Renal pelvis (tissue), 12 donors: ENCODE measurements at places on chromosomes 2 and 18.

GRCh38 chr2:203427061-203427460 lies 98.9 kb downstream of the ABI2 start:
- DNase-seq: no peak

DNA sequence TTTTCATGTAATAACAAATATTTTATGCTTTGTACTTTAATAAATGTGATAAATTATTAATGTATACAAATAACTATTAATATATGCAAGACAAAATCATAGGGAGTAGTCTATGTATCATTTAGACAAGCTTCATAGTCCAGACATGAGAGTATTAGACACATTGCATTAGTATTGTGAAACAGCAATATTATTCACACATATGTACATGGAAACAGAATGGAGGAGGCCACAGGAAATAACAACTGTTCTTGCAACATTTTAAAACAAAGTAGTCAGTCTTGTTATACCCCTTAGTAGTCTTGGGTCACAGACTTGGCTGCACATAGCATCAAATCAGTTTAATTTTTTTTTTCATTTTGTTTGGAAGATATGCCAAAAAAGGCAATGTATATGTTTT lies 15.8 kb downstream of the DSC1 start:
- DNase-seq: no peak

DNA sequence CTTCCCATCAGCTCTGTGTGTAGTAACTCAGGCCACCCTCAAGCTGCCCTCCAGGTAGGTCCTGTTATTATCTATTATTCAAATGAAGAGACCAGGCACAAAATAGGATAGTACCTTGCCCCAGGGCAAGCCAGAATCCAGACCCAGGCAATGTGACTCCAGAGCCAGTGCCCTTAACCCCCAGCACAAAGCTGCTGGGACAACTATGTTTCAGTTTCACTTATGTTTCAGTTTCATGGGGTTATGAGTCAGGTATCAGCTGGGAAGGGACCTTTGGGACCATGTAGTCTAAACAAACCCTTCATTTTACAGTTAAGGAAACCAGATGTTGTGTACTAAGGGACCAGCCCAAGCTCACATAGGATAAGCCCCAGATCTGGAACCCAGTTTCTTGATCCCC lies 10.0 kb downstream of the HK2 start:
- no peak for DNase-seq

- no peak for DNase-seq
Measured at GRCh38 chr2:129895526-129896082, 83.9 kb upstream of the RAB6C start.

GRCh38 chr2:181462033-181462432 lies 4.8 kb downstream of the ITGA4 start:
- DNase-seq: no peak

DNA sequence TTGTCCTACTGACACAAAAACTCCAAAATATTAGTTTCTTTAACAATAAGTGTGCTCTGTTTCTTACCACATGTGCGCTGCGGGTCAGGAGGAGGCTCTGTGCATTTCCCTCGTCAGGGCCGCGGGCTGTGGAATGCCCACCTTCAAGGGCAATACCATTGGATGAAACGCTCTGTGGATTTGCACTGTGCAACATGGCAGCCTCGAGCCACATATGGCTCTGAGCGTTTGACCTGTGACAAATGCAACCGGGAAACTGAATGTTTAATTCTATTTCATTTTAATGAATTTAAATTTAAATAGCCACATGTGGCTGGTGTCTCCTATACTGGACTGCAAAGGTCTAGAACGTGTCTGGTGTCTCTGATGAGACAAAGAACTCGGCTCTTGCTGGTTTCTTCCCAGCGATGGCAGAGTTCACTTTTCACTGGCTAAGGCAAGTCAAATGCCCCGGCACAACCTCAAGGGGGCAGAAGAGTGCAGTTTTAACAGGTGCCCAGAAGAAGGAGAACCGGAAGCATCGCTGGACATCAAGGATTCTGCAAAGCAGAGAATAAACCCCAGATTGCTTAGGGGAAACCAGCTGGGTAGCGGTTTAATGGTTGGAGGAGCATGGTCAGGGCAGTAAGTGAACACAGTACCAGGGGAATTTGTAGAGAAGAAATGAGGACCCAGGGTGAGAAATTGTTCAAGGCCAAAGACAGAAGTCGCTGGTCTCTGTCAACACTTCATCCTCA lies 37.0 kb upstream of the TMEM18 start:
- no peak for DNase-seq

DNA sequence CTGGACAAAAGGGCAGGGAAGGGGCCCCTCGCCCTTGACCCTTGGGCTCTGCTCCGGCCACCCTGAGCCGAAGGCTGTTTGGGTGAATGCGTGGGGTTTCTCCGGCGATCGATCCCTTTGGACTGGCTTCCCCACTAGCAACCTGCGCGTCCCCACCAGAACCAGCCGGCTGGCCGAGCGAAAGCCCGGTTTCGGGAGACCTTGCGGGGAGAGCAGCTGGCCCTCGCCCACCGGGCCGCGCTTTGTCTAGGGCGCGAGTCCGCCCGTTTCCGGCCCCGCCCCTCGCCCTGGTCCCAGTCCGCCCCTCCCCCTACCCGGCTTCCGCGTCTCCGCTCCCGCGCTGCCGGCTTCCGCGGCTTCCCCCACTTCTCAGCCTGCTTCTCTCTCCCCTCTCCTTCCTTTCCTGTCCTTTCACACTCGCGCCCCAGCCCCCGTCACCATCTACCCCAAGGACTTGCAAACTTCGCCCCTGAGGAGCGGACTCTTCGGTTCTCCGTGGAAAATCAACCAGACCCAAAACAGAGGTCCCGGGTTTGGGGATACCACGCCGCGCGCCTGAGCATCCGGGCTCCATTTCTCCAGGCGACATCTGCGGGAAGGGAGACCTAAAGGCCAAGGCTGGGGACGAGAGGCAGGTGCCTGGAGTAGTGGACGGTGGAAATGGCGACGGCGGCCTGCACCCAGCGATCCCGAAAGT lies 48.0 kb upstream of the ATP6V1B1 start:
- no peak for DNase-seq

GRCh38 chr2:104043864-104044263 lies 810.1 kb upstream of the POU3F3 start:
- DNase-seq: no peak

DNA sequence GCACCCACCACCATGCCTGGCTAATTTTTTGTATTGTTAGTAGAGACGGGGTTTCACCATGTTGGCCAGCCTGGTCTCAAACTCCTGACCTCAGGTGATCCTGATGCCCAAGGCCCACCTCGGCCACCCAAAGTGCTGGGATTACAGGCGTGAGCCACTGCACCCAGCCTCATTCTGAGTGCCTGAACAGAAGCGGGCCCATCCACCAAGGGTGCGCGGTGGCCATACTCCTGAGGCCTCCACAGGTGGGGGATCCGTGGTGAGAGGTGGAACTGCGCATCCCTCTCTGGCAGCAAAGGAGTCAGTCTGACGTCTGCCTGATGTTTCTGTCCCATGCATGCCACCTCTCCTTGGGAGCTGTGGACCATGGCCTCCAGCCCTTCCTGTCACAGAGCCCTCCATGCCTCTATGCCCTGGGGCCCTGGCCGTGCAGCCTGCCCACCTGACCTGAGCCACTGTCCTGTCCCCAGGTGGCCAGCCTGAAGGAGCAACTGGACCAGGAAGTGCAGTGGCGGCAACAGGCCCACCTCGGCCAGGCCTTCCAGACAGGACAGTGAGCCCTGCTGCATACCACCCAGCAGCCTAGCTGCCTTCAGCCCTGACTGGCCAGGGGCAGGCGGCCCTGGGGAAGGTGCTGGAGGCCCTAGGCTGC lies 7.6 kb upstream of the SNED1 start:
- no peak for DNase-seq

DNA sequence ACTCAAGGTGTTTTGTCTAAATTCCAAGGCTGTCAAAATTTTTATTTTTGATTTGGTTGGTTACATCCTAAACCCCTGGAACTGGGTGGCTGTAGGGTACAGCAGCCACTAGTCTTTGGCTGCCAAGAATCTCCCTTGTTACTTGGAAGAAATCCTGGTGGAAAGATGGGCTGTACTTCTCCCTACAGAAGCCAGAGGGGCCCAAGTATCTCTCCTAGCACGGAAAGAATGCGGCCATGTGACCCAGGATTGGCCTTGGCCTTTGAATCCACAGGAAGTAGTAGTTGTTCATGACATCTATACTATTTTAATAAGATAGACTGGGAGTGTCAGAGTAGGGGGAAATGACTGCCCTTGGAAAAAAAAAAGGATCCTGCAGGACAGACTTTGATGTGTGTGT lies 54.4 kb upstream of the MYO3B start:
- no peak for DNase-seq

- DNase-seq: no peak
Measured at GRCh38 chr2:171516793-171517192, 5.5 kb upstream of the CYBRD1 start.

- no peak for DNase-seq
Measured at GRCh38 chr2:134216152-134216829, 37.6 kb upstream of the MGAT5 start.

DNA sequence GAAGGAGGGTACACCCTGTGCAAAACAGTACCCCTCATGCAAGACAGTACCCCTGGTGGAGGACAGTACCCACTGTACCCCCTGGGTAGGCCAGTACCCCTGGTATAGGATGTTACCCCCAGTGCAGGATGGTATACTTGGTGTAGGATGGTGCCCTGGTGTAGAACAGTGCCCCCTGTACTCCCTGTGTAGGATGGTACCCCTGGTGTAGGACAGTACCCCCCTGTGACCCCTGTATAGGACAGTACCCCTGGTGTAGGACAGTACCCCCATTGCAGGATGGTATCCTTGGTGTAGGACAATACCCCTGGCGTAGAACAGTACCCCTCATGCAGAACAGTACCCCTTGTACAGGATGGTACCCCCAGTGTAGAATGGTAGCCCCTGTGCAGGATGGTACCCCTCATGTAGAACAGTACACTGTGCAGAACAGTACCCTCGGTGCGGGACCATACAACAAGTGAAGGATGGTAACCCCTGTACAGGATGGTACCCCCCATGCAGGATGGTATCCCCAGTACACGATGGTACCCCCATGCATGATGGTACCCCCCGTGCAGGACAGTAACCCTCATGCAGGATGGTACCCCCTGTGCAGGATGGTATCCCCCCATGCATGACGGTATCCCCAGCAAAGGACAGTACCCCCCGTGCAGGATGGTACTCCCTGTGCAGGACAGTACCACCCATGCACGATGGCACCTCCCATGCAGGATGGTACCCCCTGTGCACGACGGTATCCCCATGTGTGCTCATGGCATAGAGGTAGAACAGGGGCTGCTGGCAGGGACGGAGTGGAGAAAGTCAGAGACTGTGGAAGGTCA lies 248.0 kb downstream of the DCDC2C start:
- DNase-seq: no peak

- DNase-seq: peak; percentile 76
Measured at GRCh38 chr2:11829324-11829946, 83.0 kb downstream of the LPIN1 start.

DNA sequence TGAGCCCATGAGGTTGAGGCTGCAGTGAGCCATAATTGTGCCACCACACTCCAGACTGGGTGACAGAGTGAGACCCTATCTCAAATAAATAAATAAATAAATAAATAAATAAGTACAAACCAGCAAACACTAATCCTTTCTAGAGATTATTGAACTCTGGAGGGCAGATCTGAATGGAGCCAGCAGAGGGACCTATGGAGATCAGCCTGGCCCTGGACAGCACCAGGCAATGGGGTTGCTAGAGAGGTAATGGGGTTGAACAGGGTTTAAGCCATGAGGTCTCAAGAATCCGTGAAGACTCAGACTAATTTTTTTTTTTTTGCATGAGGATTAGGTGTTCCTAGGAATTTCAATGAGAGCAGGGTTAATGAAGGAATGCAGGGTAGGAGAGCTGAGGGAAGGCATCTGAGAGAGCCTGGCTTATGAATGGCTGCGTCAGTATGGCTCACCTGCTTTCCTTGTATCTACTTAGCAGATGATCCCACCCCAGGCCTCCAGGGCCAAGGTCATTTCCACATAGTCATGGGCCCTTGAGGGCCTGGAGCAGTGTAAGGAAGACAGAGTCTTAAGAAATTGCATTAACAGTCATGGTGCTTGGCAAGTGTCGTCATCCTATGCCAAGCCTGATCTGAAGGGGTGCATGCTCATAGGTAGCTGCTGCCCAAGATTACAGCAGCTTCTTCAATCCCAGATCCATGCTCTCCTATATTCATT lies 34.6 kb upstream of the IL37 start:
- DNase-seq: no peak

DNA sequence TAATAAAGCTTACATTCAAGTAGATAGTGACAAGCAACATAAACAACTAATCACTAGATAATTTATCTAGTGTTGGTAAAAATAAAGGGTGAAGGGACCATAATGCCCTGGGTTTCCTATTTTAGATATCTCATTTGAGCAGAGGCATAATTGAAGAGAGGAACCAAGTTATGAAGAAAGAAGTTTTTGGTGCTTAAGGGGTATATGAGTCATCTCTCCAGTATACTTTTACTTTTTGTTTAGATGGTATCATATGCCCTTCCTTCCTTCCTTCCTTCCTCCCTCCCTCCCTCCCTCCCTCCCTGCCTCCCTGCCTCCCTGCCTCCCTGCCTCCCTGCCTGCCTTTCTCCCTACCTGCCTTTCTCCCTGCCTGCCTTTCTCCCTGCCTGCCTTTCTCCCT lies 1053.5 kb upstream of the CELF4 start:
- no peak for DNase-seq

- DNase-seq: no peak
Measured at GRCh38 chr2:132416723-132417395, at the start of gene GPR39. Gene GPR39 (plus strand): TSS chr2:132416805.

DNA sequence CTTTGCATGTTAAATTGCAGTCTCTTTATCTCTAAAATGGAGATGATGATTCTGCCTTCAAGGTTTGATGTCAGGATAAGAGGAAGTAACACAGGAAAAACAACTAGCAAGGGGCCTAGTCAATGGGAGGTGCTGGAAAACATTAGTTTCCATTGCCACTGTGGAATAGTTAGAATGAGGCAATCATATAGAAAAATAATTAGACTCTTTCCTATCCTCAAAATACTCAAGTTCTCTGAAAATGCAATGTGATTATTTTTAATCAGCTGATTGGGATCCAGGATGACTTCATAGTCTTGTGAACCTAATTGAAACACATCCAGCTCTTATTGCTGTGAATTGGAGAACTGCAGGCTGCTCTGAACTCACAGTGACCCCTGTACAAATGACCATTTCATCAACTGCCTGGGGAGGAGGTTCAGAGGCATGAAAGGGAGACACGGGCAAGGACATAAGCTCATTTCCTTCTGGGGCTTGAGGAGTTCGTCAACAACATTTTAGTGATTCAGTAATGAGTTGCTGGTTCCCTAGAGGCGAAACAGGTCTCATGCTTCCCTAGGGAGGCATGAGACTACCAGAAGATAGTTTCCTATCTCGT lies 422.5 kb downstream of the LPIN1 start:
- peak; percentile 70 for DNase-seq

- DNase-seq: no peak
Measured at GRCh38 chr18:63199743-63200241, 119.8 kb downstream of the BCL2 start.

GRCh38 chr18:36135264-36135663 lies 5.6 kb downstream of the ELP2 start:
- DNase-seq: no peak

GRCh38 chr2:133732982-133733900 lies 165.0 kb upstream of the NCKAP5 start:
- DNase-seq: no peak
